Progenitor cell of endocrine pancreas (in vitro differentiated cells): ENCODE measurements at places on chromosomes 16 and 17. TPM values are rescaled to one million over a fixed set of nuclear protein-coding genes. Genes with fewer than 3 reads are reported as not detected.

NPIPA2 gene
- 17.1 and 18.5 TPM in 2 replicates for total RNA-seq

KCNH6 gene
- 12.0 and 13.2 TPM in 2 replicates for total RNA-seq

TMIGD1 gene
- not detected in 2 replicates for total RNA-seq

- DNase-seq: no peak
Measured at GRCh38 chr17:29197516-29198272, 17.5 kb upstream of the MYO18A start.

GRCh38 chr16:66568355-66568754 lies 2.1 kb downstream of the CMTM1 start:
- no peak for DNase-seq

- no peak for DNase-seq
Measured at GRCh38 chr17:50132104-50132794, 2.3 kb upstream of the SAMD14 start.

GRCh38 chr16:78461496-78462287 lies 362.2 kb downstream of the WWOX start:
- DNase-seq: no peak

- no peak for DNase-seq
Measured at GRCh38 chr17:71337938-71338337, 782.9 kb upstream of the SOX9 start.

GRCh38 chr17:19718613-19719354 lies 2.4 kb upstream of the SLC47A2 start:
- no peak for DNase-seq

PLA2G10 gene
- 1.4 and 2.2 TPM in 2 replicates for total RNA-seq
